ENCODE measurements at places on chromosomes 2 and 18.

DNA sequence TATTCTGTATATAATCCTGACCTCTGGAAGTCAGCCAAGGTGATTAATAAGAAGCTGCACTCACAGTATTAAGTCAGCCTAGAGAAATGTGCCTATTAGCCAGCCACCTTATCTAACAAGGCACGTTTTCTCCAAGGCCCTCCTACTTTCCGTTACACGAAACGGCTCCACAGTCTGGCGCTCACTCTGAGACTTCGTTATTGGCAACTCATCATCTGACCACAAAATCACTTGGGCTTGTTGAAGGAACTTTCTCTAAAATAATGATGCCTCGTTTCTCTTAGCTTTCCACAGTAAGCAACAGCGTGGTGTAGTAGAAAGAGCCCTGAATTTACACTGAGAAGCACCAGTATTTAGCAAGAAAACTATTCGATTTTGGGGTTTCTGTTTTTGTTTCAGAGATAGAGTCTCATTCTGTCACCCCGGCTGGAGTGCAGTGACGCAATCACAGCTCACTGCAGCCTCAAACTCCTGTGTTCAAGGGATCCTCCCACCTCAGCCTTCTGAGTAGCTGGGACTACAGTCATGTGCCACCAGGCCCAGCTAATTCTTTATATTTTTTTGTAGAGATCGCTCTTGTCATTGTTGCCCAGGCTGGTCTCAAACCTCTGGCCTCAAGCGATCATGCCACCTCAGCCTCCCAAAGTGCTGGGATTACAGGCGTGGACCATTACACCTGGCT lies 53.6 kb upstream of the SLC14A1 start:
- DNase-seq, result peak; percentile 58

GRCh38 chr18:8627540-8627939 lies 18.3 kb downstream of the RAB12 start:
- DNase-seq, result no peak

DNA sequence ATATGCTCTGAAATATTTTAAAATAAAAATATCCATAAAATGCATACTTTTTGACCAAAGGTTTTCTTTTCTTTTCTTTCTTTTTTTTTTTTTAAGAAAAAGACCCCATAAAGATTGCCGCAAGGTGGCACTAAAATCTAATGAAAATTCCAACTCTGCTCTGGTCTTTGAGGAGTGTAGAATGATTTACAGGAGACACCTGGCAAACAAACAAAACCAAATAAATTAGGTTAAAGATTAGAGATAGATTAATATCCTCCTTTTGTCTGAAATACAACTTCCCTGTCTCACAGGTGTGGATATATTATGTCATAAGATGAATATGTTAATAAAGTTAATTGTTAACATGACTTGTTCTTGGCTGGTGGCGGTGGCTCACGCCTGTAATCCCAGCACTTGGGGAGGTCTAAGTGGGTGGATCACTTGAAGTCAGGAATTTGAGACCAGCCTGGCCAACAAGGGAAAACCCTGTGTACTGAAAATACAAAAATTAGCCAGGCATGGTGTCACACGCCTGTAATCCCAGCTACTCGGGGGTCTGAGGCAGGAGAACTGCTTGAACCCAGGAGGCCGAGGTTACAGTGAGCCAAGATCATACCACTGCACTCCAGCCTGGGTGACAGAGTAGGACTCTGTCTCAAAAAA lies 3.5 kb upstream of the RHOB start:
- DNase-seq, result no peak

DNA sequence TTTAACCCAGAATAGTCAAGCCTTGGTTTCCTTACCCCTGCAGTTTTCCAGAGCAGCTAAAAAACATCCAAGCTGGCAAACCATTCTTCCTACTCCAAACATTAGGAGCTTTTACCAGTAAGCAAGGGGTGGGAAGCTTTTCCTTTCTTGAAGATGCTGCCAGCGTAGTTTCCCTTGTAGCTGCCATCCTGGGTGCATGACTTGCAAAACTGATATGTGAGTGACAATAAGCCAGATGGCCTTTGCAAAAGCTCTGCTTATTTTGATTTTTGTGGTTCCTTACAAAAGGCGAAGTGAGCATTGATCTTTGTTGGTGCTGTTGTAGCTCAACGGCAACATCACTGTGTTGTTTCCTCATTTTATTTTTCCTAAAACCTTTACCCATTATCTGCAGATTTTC lies 138.8 kb downstream of the WDSUB1 start:
- no peak for DNase-seq

- no peak for DNase-seq
These were observed 124.0 kb downstream of the GAREM1 start for GRCh38 chr18:32346671-32347070.

- peak; percentile 1 for DNase-seq
These were observed 30.6 kb upstream of the EPC2 start for GRCh38 chr2:148614014-148614321.

GRCh38 chr2:180385601-180386201 lies 378.6 kb upstream of the CWC22 start:
- no peak for DNase-seq

DNA sequence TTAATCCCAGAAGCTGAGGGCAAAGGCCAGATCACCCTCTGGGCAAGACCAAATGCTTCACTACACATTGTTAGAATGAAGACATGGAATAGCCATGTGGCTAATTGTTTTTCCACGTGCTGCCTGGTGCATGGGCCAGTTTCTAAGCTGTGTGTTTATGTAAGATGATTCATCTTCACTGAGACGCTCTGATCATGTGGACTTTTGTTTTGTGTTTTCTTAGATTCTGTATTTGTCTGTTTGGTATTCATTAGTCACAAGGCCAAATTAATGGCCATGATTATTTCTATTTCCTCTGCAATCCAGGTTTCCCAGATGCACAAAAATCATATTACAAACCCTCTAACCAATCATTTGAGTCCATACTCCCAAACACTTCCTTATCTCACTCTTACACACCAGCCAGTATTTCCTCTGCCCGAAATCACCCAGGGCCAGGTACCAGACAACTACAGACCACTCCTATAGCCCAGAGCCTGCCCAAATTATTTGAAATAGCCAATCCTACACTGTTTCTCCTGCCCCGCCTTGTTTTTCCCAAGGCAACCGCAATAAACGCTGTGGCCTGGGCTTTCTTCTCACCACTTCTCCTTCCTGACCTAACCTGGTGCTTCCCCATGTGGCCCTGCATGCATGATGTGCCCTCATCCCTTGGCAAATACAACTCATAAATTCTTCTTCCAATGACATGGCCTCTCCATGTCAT lies 94.2 kb upstream of the SP3 start:
- DNase-seq, result peak; percentile 77
